GM12891 (cell line): ENCODE measurements at places on chromosomes 13 and 19.

- DNase-seq: no peak
Measured at GRCh38 chr13:36789061-36789460, 30.0 kb upstream of the RFXAP start.

DNA sequence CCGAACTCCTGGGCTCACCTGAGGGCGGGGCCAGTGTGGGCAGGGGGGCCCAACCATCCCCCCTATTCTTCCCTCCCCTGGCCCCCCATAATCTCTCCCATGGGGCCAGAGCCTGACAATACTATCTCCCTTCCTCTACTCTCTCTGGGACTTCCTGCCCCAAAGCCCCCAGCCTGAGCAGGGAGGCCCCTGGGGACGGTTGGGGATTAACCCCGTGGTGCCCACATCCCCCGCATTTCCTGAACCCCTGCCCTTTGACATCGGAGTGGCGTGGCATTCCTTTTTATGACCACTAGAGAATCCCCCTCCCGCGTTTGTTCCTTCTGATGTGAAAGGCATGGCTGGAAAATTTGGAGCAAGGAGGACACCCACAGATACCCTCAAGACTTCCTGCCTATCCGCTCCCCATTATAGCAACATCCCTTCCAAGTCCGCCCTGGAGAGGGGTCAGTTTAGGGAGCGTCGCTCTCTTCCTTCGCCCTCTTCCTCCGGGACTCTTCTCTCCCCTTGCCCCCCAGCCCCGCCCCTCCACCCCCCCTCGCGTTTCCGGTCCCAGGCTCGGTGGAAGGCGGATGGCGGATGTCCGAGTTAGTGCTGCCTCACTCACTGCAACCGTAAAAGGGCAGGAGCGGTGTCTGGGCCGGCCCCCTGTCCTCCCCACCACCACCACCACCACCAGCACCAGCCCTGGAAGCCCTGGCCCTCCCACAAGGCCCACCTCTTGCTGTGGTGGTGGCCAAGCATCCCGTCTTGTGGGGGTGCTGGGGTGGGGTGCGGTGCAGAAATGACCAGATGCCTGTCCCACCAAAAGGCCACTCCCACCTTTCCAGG is 1.8 kb downstream of the VASP start:
- DNase-seq: peak; percentile 75

GRCh38 chr13:103002279-103002678 is 63.9 kb downstream of the SLC10A2 start:
- no peak for DNase-seq

DNA sequence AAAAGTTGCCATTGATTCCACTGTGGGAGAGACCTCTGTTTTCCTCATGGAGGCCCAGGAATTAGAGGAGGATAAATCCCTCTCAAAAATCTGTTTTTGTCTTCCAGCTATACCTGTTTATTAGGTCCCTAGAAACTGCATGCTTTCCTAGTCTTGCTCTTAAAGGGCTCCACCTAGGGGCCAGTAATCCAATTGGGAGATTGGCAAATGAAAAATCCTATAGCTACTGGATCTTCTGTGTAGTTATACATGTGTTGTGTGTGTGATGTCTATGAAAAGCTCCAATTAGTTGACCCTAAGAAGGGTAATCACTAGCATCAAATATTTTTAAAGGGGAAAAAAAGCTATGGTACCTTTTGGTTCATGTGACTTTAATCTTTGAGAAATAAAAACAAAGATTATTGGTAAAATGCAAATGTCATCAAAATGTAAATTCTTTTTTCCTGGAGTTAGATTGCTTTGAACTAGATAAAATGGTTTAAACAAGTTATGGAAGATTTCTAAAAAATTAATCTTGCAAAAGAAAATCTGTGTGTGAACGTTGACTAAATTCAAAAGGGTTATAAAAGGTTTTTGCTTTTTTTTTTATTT is 63.4 kb upstream of the C1QTNF9B start:
- DNase-seq: no peak

- DNase-seq: no peak
Measured at GRCh38 chr13:23752111-23753001, 136.8 kb downstream of the MIPEP start.

- no peak for DNase-seq
Measured at GRCh38 chr13:21371011-21371410, 88.1 kb downstream of the ZDHHC20 start.

GRCh38 chr19:39321117-39321831 is 611 bp upstream of the LRFN1 start:
- no peak for DNase-seq

DNA sequence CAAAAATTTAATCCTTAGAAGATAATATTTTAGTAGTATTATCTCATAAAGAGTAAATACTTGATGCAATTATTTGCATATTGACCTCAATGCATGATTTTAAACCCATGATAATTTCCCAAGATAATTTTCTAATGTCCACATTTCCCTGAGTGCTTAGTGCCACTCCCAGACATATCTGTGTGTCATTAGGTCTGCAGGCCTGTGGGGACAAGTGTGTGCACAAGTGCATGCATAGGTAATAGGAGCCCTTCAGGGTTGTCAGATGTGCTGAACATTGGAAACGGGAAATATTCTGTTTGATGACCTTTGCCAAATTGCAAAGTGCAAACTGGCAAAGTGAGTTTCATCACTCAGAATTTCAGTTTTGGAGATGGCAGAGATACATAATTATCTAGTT is 369.9 kb downstream of the KLF5 start:
- DNase-seq: no peak

- DNase-seq: no peak
Measured at GRCh38 chr13:46184277-46184699, 2.3 kb upstream of the LCP1 start.

- DNase-seq: no peak
Measured at GRCh38 chr13:38264363-38265131, 85.1 kb upstream of the UFM1 start.

GRCh38 chr13:77729502-77730221 is 32.2 kb downstream of the SLAIN1 start:
- DNase-seq: no peak

GRCh38 chr13:75514080-75514995 is 23.3 kb downstream of the COMMD6 start:
- DNase-seq: no peak

- DNase-seq: no peak
Measured at GRCh38 chr13:20264271-20265018, 32.3 kb upstream of the GJB6 start.

GRCh38 chr13:113413898-113414282 is 39.4 kb downstream of the ADPRHL1 start:
- no peak for DNase-seq

DNA sequence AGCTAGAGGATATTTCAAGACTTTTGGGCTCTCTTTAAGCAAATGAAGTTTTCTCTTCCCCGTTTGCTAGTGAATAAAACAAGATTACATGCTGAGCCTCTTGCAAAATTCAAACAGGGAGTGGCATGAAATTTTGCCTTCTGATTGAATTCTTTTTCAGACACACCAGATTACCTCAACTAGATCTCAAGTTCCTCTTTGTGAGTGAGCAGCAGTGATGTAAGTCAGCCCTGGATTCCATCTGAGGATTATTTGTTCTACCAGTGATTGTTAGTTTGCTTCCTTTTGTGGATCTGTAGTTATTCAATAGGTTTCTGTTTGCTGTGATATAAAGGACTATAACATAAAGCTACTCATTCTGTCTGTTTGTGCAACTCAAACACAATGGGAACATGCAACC is 407.7 kb downstream of the LMO7 start:
- no peak for DNase-seq

DNA sequence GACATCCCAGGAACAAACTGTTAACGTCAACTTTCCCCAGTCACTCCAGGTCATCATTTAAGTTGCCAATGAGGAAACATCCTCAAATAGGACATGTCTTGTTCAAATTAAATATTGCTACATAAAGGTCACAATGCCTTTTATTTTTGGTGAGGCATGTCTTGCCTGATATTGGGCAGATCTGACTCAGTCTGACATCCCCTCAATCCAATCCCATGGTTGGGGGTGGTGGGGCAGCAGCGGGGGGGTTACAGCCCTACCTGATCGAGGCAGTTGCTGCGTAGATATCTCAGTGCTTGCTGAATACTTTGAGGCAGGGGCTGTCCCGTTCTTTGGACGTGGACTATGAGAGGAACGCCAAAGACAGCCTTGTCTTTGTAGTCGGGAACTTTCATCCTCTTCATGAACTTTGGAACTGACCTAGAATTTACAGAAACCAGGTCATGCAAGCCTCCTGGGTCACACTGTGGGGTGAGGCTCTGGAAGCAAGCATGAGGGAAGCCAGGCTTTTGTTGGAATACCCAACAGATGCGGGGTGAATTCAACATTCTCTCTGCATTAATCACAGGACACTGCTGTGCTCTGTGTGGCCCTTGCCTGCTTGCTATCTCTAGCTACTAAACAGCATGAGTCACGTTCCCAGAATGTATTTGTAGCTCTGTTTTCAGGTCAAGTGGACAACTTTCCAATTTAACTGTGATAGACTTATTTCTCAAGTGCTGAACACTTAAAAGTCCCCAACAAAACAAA is 109.8 kb downstream of the KL start:
- no peak for DNase-seq

DNA sequence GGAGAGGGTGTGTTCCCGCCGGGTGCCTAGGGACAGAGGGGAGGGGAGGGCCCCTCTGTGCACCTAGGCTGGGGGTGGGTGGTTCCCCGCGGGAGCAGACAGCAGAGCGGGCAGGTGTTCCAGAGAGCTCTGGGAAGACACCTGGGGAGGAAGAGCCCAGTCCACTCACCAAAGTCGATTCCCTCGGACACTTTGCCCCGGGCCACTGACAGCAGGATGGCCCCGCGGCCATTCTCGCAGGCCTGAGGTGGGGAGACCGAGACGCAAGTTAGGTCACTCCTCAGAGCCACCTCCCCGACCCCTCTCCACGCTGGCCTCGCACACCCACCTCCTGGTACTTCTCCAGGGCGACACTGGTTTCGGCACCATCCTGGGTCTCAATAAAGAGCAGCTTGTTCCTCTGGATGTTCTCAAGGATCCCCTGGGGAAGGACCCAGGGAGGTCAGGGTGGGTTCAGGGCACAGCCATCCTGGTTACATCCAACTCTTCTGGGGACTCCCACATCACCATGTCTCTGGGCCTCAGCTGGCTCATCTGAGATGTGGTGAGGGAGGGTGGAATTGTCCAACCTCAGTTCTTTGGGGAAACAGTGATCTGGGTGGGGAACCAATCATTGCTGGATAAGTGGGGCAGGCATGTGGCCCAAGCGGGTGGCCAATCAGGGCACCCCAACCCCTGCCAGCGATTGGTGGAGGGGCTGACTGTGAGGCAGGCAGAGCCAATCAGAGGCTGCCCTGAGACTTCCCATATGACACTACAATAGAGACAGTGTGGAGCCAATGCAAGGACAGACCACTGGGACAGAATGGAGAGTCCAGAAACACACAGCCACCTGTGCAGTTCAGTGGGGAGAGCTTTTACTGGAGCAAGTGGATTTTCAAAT is 12.6 kb downstream of the KLC3 start:
- DNase-seq: peak; percentile 35

DNA sequence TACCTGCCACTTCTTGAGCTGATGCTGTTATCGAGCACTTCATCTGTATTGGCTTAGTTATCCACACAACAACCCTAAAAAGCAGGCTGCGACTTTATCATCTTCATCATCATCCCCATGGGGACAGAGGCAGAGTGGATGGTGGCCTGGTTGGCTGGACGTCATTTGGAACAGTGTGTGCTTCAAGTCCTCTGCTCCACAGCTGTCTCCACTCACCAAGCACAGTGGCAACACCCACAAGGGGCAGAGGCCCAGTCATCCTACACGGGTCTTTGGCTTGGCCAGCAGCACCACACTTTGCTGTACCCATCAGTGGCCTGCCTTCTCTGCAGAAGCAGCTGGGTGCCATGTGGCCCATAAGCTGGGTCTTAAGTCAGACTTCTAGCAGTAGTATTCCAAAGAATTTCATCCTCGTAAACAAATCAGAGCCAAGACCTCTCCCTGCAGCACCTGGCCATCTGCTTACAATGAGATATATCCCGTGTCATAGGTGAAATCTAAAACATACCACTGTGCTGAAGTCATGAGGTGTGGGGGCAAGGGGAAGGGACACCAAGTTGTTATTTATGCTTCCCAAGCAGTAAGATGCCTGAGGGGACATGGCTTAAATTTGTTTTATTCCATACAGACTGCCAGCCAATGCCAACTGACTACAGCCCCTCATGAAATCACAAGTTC is 47.9 kb upstream of the EPHX3 start:
- no peak for DNase-seq

DNA sequence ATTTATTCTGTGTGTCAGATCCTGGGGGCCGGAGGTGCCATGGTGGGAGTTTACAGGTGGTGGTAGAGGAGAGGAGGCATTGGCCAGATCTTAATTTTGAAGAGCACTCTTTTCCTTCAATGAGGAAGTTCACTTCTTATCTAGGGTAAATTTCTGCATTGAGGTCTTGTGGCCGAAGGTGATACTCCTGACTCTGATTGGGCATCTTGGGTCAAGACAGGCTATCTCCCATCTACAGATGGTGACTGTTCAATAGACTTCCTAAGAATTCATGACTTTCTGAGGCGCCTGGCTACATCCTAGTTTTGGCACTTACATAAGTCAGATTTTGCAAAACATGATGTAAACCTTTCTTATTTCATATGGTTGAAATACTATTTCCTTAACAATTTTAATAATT is 135.2 kb downstream of the SUCLA2 start:
- no peak for DNase-seq

- no peak for DNase-seq
Measured at GRCh38 chr19:7926727-7927604, 1.0 kb upstream of the CTXN1 start.

DNA sequence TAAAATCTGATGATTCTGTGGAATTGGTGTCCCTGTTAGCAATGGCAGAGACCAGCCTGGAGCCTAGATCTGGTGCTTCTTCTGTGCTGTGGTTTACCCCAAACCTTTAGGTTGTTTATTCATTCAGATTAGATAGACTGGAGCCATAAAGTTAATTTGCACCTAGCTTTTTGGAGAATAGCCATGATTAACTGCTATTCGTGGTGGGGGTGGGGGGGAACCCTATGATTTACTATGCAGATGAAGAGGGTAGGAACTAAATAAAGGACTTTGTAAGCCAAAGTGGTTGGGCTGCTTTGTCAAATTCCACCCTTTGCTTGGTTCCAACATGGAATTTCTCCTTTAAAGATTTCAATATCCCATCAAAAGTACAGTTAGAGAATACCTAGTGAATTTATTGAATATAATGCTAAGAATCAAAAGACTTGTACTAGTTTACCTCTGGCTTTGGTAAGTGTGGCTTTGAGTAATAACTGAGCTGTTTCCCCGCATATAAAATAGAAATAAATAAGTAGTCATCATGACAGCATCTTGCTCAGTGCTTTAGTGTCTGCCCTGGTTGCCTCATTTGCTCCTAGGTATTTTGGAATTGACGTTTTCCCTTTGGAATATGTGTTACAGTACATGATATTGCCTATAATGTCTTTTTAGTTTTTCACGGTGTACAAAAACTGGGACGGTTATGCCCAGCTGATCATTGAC is 27.6 kb downstream of the SKA3 start:
- DNase-seq: no peak

- DNase-seq: peak; percentile 68
Measured at GRCh38 chr19:42363614-42364346, 26.3 kb downstream of the CNFN start.

GRCh38 chr13:80336776-80337287 is 4.1 kb downstream of the SPRY2 start:
- DNase-seq: no peak
